ENCODE measurements at places on chromosomes 16 and 17.

DNA sequence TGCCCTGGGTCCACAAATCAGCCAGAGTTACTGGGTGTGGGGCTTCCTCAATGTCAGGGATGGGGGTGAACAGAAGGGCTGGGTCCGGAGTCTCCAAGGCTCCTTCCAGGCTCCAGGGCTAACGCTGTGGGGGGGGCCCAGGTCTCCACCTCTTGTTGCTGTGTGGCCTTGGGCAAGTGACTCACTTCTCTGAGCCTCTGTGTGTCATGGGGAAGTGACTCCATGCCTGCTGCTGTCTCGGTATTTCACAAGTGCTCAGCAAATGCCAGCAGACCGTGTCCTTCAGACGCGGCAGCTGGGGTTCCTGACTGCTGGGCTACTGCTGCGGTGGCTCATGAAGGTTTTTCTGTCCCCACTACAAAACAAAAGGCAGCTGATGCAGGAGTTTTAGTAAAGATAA is 26.6 kb downstream of the JPH3 start:
- DNase-seq: no peak

- DNase-seq: peak; percentile 59
Observed at GRCh38 chr17:82097184-82097918, 685 bp downstream of the FASN start.

DNA sequence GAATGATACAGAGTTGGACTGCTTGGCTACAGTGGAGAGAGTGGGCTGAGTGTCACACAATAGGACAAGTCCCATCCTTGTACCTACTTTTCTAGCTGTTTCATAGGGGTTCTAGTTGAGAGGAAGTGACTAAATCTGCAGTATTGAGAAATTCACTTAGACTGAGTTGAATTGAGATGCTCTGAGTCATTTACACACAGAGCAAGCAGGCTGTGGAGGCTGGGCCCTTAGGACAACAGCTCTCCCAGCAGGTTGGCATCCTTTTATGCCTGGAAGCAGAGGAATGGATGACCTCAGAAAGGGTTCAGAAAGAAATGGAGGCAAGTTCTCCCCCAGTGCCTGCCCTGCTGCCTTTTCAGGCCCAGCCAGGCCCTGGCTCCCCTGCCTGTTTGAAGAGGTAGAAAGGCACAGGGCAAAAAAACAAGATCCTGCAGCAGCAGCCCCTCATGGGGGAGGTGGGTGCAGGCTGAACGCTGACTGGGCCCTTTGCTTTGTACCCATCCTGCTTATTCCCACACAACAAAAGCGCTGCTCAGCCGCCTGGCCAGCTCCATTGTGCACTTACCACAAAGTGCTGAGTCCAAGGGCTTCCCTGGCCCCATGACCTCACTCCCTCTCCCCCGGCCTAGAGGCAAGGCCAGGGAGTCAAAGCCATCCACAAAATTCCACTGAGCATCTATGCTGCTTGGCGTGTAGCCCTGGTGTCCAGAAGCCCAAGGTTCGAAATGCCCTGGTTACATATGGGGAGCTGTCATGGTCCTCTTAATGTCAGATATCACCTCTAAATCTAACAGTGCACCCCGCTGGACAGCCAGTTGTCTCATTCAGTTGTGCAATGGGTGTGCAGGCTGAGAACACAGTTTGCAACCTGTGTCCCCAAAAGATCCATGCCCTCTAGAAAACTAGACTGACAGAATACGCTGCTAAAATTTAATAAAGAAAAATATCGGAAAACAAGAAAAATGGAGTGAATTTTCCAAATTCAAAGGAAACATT is 5.4 kb upstream of the CRYBA1 start:
- DNase-seq: no peak

GRCh38 chr16:88822281-88823040 is 10.7 kb upstream of the APRT start:
- no peak for DNase-seq

- DNase-seq: no peak
Observed at GRCh38 chr16:73197598-73197997, 149.7 kb upstream of the ZFHX3 start.

DNA sequence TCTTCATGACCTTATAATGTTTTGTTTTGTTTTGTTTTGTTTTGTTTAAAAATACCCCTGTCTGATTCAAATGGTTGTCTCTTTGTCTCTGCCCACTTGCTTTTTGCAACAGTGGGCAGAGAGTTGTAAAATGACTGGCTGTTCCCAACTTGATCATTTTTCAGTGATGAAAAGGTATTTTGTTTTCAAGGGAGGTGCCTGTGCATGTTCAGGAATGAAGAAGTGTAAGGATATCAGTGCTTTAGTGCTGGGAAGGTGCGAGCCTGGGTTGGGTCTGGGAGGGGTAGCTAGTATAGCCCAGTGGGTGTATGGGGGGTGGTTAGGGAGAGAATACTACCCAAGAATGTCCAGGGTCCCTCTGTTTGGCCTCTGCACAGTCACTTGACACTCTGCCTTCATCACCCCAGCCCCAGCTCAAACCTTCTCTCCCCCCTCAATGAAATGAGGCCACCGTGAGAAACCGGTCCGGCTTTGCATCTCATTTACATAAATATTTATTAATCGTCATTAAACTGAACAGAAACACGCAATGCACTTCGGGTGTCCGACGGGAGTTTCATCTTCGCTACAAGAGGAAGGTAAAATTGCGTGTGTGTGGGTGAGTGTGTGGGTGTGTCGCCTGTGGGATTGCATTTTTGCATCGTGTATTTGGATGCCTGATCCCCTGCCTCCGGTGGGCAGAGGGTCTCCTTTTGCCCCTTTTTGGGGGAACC is 4.3 kb downstream of the NEUROD2 start:
- DNase-seq: no peak
